Stimulated activated CD4-positive, alpha-beta T cell treated with anti-CD3 and anti-CD28 coated beads, Interleukin-1b, Interleukin-23, amount 100 ng/mL, for 1 hour (primary cell): ENCODE measurements at places on chromosomes 4 and X.

GRCh38 chr4:125572601-125573000 lies 257.8 kb downstream of the FAT4 start:
- DNase-seq: no peak

DNA sequence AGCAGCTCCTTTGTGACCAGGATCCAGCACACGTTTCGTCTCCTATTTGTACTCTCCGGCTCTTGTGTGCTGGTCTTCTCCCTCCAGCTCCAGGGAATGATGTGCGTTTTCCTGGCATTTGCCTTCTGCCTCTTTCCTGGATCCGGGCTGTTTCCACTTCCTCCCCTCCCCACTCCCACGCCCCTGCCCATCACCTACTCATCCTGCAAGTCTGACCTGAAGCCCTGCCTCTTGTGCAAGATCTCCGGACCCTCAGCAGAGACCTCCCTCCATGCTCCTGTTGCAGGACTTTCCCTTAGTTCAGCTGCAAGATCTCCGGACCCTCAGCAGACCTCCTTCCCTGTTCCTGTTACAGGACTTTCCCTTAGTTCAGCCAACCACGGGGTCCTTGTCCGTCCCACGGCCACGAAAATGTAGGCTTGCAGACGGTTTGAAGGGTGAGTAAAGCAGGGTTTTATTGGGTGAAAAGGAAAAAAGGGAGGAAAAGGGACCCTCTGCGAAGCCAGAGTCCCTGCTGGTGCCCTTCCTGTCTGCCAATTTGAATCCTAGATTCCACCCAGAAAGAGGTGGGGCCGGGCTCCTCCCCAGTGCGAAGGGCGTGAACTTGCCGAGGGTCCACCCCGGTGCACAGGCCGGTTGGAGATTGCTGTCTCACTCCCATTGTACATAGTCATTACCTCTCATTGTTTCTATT lies 74.4 kb upstream of the IRF2 start:
- no peak for DNase-seq

DNA sequence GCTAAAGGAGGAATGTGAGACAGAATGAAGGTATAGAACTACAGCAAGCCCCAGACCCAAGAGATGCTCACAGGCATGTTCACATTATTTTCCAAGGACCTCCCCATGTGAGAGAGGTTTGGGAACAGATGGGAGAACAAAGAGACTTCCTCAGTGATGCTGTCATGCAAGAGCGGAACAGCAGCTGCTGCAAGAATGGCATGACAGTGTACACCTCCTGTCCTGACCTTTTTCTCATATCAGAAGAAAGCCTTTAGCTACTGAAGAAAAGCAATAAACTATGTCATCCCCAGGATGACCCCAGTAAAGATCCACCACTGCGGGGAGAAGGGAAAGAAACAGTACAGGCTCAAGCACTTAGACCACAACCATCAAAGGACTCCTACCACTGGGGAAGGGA lies 7.2 kb downstream of the PRDM5 start:
- no peak for DNase-seq

GRCh38 chrX:126718440-126718839 lies 101.1 kb upstream of the PRR32 start:
- DNase-seq: no peak

- DNase-seq: no peak
Observed at GRCh38 chrX:136747003-136747986, 33.4 kb downstream of the ARHGEF6 start.
